ENCODE measurements at places on chromosomes 13 and 19.
A peak's percentile ranks its signal among the peaks of the same experiment; 100 is the strongest.

DNA sequence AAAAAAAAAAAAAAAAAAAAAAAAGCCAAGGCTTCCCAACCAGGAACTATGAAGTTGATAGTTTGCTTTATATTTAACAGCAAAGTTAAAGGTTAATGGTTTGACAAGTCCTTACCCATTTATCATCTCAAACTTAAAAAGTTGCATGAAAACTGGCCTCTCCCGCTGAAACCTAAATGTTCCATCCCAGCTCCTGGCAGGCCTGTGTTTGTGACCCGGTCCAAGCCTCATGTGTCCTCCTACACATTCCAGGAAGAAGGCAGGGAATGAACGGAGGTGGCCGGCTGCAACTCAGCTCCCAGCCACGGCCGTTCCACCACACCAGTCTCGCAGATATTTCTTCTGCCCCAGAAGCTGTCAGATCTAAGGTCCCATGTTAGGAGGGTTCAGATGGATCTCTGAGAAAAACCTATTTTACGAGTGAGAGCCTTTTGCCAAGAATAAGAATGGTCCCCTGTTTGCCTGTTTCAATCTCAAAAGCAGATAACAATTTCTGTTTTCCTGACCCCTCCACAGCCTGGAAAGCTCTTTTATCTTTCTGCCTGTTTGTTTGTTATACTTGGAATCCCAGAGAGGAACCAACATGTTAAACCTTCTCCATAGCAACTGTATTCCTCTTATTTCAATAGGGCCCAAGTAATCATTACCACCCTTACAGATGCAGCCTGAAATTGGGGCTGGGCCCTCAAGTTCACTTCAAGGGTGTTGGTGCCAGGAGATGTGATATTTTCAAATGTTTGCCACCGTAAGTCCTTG, 56.5 kb downstream of the KCTD12 start:
- no peak for DNase-seq

DNA sequence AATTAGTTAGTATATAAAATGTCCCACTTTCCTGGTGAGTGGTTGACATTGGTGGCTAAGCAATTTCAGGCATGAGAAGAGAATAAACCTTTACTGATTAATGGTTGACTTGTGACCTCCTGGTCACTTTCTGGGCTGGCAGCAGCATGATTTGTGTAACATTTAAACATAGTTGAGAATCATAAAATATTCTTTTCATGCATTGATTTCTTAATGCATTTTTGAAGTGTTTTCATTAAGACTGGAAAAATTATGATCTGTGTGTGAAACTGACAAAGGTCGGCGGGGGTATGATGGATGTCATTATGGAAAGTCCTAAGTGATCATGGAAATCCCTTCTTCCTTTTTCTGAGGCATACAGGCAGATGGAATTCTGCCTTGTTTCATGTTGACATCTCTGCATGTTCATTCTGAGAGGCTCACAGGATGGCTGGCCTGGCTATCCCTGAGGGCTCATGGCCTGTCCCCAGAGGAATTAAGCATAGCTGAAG, 98.7 kb upstream of the RNF113B start:
- DNase-seq: no peak

DNA sequence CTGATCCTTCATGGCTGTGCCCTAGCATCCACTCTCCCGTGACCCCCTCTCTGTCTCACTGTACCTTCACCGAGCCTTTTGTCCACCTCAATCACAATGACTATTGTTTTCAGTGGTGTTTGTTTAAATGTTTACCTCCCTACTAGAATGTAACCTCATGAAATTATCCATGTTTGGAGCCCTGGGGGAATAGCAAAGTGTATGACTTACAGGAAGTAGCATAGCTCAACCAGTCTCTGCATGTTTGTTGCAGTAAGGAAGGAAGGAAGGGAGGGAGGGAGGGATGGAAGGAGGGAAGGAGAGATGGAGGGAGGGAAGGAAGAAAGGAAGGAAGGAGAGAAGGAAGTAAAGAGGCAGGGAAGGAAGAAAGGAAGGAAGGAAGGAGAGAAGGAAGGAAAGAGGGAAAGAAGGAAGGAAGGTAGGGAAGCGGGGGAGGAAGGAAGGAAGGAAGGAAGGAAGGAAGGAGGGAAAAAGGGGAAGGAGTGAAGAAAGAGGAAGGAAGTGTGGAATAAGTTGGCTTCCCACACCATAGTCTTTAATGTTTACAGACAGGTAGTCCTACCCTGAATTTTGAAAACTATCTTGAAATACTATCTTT, 421.4 kb downstream of the COG6 start:
- DNase-seq: no peak

- peak; percentile 53 for DNase-seq
Observed at GRCh38 chr13:74132152-74132775, 1.9 kb downstream of the KLF12 start.

DNA sequence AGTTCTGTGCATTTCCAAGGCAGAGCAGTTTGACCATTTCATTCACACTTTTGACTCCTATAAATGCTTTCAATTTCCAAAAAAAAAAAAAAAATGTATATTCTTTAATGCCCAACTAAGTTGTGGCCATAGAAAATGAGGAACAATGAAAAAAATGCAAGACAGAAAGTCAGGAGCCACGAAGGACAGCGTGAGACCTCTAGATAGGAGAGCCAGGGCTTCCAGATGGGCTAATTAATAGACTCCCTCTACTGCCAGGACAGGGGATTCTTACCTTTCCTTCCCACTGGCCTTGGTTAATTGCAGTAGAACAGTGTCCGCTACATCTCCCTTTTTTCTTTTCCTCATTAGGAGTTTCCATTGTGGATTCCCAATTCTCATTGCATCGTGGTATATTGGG, 8.6 kb downstream of the FPR3 start:
- no peak for DNase-seq

GRCh38 chr19:38683393-38684077, 36.1 kb downstream of the ACTN4 start:
- peak; percentile 76 for DNase-seq

DNA sequence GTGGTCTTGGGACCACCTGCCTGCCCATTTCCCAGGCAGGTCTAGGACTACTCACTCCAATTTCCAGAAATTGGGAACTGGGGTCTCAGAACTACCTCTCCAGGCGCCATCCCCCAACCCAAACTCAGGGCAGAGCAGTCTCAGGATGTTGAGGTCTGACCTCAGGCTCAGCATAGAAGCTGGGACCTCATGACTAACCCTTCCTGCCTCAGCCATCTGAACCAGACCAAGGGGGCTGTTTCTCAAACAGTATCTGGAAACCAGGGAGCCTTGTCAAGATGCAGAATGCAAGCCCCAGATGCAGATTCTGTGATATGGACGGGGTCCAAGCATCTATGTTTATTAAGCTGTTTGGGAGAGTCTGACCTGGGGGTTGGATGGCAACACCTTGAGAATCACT, 1.3 kb downstream of the FBXW9 start:
- peak; percentile 29 for DNase-seq

DNA sequence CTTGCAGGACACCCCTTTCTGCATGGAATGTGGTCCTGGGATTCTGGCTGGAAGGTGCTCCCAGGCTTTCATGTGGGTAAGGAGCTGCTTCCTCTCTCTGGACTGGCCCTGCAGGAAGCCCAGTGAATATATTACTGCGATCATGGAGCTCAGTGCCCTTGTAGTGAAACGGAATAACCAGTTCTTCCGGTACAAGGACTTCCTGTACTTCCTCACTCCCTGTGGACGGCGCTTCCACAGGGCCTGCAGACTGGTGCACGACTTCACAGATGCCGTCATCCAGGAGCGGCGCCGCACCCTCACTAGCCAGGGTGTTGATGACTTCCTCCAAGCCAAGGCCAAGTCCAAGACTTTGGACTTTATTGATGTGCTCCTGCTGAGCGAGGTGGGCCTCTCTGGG, 8.0 kb downstream of the CYP4F8 start:
- DNase-seq: no peak

DNA sequence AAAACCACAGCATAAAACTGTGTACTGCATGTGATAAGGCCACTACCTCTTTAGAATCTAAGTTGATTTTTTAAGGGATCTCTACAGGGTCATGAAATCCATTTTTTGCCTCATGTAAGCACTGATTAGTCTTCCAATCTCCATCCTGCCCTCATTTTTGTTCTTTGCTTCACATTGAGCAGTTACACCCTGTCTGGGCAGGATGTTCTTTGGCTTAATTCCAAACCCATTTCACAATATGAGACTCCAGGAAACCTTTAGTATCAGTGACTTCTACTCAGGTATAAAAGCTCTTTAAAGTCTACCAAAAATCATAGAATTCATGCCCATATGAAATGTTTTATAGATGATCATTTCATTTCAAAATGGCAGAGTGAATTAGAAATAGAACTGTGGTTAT, 592.6 kb downstream of the TBC1D4 start:
- DNase-seq: no peak

DNA sequence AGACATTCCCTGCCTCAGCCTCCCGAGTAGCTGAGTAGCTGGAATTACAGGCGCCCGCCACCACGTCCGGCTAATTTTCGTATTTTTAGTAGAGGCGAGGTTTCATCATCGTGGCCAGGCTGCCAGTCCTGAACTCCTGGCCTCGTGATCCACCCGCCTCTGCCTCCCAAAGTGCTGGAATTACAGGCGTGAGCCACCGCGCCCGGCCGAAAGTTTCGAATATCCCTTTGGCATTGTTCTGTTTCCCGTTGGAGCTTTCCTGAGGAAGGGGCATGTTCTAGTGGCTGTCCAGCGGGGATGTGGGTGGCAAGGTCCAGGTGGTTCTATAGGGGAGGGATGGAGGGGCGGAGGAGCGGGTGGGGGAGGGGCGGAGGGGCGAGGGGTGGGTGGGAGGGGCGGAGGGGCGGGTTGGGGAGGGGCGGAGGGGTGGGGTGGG, 2.1 kb upstream of the BSG start:
- no peak for DNase-seq

GRCh38 chr13:98500963-98501421, 75.9 kb downstream of the STK24 start:
- no peak for DNase-seq

GRCh38 chr13:50713523-50714248, 129.8 kb downstream of the DLEU7 start:
- DNase-seq: peak; percentile 61

GRCh38 chr13:29434217-29434945, 161.1 kb downstream of the SLC7A1 start:
- no peak for DNase-seq

GRCh38 chr13:110356362-110356761, 49.3 kb downstream of the COL4A2 start:
- DNase-seq: no peak

DNA sequence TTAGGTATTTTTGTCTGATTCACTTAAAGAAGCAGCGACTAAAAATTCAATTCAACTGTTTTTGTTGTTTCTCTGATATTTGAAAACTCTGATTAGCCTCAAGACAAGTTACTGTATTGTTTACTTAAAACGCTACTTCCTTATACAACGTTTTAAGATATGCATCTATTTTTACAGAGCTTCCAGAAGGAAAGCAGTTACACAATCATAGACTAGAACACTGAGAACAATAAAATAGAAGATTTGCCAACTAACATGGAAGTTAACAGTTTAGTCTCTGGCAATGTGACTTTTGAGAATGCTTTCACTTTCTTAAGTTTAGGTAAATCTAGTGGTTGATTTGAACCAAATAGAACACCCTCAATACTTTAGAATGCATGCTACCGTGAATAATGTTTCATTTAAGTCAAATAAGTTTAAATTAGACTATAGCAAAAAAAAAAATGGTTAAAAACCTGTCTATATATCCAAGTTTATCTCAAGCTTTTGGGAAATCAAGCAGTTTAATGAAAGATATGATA, 614.8 kb downstream of the DACH1 start:
- no peak for DNase-seq

- DNase-seq: no peak
Observed at GRCh38 chr13:98878486-98879126, 99.3 kb downstream of the DOCK9 start.

DNA sequence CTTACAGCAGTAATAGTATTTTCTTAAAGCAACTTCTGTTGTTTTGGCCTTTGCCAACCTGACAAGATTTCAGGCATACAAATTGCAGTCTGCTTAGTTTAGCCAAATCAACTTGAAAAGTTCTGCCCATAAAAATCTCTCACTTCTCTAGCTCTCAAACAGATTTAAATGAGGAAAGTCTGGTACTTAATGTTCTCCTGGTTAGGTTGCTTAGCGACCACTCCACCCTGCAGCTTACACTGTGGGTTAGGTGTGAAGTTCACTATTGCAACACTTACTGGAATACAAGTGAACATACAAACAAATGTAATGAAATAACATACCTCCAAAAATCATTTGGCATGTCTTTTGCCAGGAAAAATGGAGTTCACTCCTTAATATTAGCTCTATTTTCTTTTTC, 178.7 kb upstream of the PCDH9 start:
- no peak for DNase-seq

DNA sequence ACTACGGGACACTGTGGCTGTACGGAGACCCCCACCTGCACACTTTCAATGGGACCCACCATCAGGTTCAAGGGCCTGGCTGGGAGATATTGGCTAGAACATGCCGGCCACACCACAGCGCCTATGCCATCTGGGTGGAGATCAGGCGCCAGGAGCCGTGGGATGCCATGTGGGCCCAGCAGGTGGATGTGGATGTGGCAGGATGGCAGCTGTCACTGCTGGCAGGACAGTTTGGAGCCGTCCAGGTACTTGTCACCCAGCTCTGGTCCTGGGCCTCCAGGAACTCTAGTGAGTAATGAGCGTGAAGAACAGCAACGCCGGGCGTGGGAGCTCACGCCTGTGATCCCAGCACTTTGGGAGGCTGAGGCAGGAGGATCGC, 15.7 kb upstream of the FXYD3 start:
- no peak for DNase-seq

- DNase-seq: no peak
Observed at GRCh38 chr19:35081201-35081600, 34.4 kb upstream of the FXYD3 start.

GRCh38 chr13:28819735-28820098, 422 bp upstream of the MTUS2 start:
- DNase-seq: peak; percentile 72

DNA sequence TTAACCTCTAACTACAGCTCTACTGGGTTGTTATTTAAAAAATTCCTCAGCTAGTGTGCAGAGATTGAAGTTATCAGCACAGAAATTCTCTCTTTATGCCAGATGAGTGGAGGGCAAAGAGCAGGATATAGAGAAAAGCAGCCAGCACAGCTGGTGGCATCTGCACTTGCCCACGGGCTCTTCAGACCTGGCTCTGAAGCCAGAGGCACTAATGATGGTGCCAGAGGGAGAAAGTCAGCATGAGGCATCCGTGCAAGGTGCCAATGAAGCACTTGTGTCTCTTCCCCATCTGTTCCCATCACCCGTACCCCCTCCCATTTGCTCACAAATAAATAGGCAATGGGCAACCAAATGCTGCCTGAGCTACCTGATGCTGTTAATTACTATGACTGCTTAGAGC, 138.9 kb downstream of the OLFM4 start:
- no peak for DNase-seq

Data from activated CD4-positive, alpha-beta T cell treated with anti-CD3 and anti-CD28 coated beads, Interleukin-2, Interleukin-6, amounts not matched to agents 100 ng/mL and 50 ng/mL, durations not matched to agents 16 hours and 8 hours (primary cell).